ENCODE measurements at places on chromosomes 5 and 9.

DNA sequence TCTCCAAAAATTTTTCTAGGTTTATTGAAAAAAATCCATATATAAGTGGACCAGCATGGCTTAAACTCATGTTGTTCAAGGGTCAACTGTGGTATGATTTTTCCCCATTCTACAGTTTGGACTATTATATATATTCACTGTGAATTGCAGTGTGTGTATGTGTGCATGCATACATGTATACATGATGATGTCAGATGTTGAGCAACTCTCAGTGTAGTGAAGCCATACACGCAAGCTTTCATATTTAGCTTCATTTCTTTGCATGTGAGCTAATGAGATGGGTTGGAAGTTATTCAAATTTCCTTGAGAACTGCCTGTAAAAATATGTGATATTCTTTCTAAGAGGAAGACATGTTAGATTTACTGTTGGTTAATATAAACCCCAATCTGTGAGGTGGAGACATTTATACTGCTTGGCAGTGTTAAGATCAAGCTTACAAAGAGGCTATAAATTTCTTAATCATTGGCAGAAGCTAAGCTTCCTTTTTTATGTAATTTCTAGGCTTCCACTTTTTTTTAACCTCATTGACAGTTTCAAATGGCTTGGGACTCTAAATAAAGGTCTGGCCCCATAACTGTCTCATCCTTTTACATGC lies 134.8 kb downstream of the GABRG2 start:
- no peak for DNase-seq

GRCh38 chr5:91699429-91699828 lies 316.3 kb upstream of the ARRDC3 start:
- no peak for DNase-seq

GRCh38 chr5:150801117-150801927 lies 22.8 kb downstream of the SMIM3 start:
- no peak for DNase-seq

DNA sequence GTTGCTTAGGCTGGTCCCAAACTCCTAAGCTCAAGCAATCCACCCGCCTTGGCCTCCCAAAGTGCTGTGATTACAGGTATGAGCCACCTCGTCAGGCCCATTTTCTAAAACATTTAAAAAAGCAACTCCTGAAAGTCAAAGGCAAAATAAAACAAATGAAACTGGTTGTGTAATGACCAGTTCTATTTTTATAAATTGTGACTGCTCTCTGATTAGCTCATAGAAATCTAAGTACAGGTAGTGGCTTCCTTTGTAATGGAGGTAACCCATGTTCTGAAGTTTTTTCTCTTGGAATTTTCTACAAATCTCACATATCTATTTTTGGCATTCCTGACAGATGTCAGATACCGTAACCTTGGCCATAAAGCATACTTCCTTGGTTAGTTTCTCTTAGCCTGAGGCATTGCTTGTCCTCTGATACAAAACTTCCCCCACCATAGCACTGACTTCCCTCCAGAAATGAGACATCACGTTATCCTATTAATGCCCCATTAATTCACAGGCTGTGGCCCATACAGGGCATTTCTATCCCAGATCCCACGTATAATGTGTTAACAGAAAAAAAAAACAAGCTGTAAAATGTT lies 14.1 kb upstream of the AK3 start:
- DNase-seq, result no peak

DNA sequence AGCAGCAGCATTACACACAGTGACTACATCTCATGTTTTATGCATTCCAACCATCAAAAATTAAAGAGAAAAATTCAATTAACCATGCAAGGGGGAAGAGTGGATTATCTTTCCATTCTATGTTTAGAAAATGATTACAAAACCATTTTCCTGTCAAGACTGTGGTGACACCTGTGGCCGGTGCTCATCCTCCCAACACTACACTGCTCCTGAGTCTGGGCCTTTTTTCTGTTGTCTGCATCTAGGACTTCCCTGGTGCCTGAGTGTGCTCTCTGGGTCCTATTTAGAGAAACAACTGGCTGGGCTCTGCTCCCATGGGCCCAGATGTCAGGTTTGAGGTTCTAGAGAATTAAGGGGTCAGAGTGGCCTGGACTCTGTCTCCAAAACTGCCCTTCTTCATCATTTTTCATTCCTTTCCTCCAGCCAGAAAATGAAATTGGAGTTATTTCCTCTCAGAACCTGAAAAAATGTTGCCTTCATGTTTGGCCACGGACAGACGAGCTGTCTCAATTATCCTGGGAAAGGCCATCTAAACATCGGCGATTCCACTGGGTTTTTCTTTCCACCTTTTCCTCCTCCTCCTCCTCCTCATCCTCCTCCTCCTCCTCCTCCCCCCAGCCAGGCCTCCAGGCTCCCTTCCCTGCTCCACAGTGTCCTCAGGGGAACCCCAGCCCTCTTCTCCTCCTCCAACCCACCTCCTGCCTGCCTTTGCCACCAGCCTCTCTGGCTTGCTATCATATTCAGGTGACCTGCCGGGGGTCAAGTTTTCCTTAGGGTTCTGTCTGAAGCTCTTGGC lies 11.4 kb upstream of the ARSI start:
- DNase-seq, result no peak

DNA sequence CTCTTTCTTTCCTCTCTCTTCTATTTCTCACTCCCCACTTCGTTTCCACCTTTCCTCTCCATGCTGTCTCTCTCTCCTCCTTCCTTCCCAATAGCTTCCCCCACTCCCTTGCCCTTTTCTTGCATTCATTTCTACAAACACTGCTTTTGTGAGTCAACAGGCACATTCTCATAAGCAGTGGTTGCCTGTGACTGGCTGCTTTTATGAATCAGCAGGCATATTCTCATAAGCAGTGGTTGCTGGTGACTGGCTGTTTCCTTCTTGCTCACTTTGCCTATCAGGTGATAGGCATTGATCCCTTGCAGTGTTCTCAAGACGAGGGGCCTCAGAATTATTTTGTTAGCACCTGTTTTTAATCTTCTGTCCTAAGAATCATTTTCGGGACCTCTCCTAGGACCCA lies 116.1 kb upstream of the ACTBL2 start:
- no peak for DNase-seq

GRCh38 chr9:131815970-131816873 lies 76.3 kb upstream of the RAPGEF1 start:
- no peak for DNase-seq

GRCh38 chr9:126151031-126151685 lies 175.5 kb upstream of the MVB12B start:
- DNase-seq, result no peak

GRCh38 chr5:179816401-179816795 lies 4.3 kb upstream of the SQSTM1 start:
- DNase-seq, result no peak

- no peak for DNase-seq
Measured at GRCh38 chr9:21685502-21685901, 116.9 kb upstream of the MTAP start.

- DNase-seq, result no peak
Measured at GRCh38 chr9:86663905-86664304, 283.4 kb downstream of the GAS1 start.

- DNase-seq, result no peak
Measured at GRCh38 chr9:128828719-128829452, 708 bp downstream of the SPOUT1 start.

GRCh38 chr5:82105457-82105856 lies 133.6 kb downstream of the ATG10 start:
- no peak for DNase-seq

GRCh38 chr5:138459311-138459933 lies 5.9 kb upstream of the EGR1 start:
- DNase-seq, result peak; percentile 75

DNA sequence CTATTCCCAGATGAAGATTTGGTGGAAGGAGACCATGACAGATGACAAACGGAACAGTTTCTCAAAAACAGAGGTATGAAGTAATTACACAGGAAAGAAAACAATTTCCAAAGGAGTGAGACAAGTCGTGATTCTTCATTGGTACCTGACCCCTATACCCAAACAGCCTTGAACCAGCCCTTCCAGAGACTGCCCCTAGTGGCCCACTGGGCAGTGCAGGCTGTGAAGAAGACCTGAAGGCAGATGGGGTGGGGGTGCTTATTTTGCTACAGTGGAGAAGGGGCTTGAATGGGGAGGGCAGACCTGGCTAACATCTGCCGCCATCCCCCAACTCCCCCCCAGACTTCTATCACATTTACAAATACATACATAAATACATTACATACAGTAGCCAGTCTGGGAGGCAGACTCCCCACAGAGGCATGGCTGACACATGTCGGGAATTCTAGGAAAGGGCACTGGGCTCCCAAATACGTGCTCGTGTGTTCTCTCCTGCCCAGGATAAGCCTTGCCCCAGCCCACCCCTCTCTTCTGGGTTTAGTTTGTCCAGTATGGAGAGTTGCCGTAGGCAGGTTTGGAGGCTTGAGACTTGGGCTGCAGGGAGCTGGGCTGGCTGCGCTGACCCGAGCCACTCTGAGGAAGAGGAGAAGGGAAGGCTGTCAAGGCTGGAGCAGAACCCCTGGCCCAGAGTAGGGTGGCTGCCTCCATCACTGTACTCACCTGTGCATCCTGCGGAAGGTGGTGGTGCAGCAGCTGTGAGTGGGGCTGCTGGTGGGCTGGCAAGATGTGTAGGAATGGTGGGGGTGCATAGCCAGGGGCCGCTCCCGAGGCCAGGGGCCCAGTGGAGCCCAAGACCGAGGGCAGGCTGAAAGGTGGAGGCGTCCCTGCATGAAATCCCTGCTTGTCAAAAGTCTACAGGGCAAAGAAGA lies 105.3 kb downstream of the UBE2R2 start:
- DNase-seq, result no peak

GRCh38 chr9:4287386-4287785 lies 12.5 kb downstream of the GLIS3 start:
- no peak for DNase-seq

- no peak for DNase-seq
Measured at GRCh38 chr5:162484986-162485385, 417.4 kb downstream of the GABRG2 start.

DNA sequence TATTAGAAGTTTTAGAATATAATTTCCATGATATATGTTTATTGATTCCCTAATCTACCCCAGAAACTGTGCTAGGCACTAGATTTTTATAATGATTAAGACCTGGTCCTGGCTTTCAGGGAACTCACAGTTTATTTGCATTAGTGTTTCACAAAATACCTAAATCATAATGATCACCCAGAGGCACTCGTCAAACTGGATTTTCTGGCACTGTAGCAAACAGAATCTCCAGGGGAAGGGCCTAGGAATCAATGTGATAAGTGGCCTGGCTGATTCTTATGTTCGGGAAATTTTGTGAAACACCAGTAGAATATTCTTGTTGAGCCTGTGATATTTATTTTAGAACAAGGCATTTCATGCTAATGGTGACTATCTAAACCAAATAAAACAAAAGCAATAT lies 37.4 kb upstream of the SRP19 start:
- DNase-seq, result no peak

GRCh38 chr9:96383165-96383942 lies at the start of gene SLC35D2:
Gene SLC35D2, minus strand, starts transcription at chr9:96383711. Its CDS starts 77 bp downstream, at chr9:96383634.
- no peak for DNase-seq

DNA sequence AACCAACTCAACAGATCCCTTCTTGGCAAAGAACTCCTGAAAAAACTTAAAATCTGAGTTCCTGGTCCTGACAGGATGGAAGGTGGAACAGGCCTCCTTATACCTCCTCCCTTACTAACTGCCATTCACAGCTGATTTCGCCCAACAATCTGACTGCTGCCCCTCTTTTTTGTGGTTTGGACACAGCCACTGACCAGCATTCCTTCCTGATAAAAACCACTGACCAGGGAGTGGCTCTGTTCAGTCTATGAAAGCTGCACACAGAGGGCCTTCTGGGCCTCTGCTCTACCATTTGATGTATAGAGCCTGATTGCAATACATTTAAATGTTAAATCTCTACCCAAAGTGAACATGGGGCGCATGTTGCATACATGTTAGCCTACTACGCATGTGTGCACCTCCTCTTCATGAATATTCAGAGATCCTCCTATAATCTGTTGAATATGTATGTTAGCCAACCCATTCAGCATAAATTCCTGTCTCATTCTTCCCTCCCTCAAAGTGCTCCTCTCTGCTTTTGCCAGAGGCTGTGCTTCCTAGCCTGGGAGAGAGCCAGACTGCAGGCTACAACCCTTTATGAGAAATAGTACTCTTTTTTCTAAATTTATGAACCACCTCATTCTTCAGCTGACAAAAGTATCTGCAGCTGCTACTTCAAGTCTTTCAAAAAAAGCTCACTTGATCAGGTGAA lies 93.7 kb upstream of the MRPS30 start:
- DNase-seq, result no peak

GRCh38 chr9:93121316-93122241 lies 12.5 kb downstream of the NINJ1 start:
- no peak for DNase-seq

DNA sequence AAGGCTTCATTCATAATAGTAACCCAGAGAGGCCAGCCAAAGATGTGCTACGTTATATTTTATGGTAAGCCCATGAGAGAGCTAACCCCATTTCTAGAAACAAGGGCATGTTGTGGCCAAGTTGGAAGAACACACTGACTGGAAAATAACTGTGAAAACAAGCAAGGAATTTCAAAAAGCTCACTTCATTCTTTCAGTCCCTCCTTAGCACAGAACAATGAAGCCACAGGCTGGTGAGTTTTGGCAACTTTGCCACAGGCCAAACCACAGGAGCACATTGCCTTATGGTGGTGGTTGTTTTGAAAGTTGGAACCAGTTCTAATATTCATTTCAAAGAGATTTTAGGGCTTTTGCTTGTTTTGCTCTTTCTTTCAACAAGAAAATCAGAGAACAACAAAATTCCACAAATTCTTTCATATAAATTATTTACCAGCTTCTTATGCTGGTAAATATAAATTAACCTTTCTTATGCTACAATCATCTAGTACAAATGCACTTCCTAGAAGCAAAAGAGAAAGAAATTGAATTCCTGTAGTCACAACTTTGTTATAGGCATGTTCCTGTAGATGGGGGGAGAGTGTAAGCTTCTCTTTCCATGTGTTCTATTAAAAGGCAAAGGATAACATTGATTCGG lies 225.4 kb upstream of the RFX3 start:
- no peak for DNase-seq

Measured in stimulated activated CD4-positive, alpha-beta T cell treated with anti-CD3 and anti-CD28 coated beads, Interleukin-4, amount 100 ng/mL, for 4 hours (primary cell).